ENCODE measurements at places on chromosomes 7 and 10.
A peak's percentile ranks its signal among the peaks of the same experiment; 100 is the strongest.

DNA sequence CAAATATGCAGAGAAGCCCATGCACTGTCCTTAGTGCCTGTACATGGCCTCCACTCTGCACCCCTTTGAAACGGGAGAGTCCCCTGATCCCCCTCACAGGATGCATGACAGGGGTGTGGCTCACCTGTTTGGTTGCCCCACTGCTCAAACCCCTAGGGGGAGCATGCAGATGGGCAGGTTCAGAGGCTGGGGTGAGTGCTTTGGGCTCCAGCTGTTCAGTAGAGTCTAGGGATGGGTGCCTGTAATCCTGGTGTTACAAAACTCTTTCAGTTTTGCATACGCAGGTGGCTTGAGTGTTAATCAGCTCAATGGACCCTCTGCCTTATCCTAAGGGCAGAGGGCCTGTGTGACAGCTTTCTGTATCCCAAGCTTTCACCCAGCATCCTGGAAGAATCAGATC lies 7.8 kb upstream of the SFTPA1 start:
- DNase-seq = no peak

- DNase-seq = no peak
These were observed 9.5 kb upstream of the INTS1 start for GRCh38 chr7:1513657-1514095.

DNA sequence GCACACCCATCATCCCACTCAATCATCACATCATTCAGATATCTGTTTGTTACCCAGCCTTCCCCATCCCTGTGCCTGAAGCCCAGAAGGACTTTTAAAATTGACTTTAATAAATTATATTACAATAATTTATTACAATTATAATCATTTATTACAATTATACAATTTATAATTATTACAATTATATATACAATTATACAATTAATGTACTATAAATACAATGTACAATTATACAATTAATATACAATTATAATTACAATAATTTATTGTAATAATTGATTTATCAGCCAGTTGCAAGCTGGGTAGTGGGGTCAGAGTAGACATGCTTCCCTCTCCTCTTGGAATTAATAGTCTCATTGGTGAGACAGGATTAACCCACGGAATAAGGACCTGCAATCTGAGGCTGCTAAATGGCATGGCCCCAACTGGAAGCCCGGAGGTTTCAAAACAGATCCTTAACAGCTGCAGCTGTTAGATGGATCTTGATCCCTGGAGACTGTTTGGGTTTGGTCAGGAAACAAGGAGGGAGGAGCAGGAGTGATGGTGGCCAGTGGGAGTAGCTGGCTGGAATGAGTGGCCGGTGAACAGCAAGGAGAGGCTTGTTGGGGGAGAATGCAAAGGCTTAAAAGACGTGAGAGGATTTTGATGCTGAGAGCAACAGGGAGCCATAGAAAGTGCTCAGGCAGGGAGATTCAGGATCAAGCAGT lies 402.8 kb upstream of the PODXL start:
- no peak for DNase-seq

GRCh38 chr10:48444861-48445841 lies 138.7 kb downstream of the MAPK8 start:
- DNase-seq = no peak

- no peak for DNase-seq
These were observed 39.1 kb downstream of the VWC2 start for GRCh38 chr7:49812534-49812933.

GRCh38 chr7:44706788-44707557 lies 41.7 kb upstream of the ZMIZ2 start:
- no peak for DNase-seq

- no peak for DNase-seq
These were observed at the start of gene GPR26 for GRCh38 chr10:123666318-123667236. Gene GPR26 (plus strand): TSS chr10:123666355. CDS start chr10:123666408, 53 bp downstream.

- no peak for DNase-seq
These were observed 29.5 kb upstream of the LEP start for GRCh38 chr7:128211626-128212025.

DNA sequence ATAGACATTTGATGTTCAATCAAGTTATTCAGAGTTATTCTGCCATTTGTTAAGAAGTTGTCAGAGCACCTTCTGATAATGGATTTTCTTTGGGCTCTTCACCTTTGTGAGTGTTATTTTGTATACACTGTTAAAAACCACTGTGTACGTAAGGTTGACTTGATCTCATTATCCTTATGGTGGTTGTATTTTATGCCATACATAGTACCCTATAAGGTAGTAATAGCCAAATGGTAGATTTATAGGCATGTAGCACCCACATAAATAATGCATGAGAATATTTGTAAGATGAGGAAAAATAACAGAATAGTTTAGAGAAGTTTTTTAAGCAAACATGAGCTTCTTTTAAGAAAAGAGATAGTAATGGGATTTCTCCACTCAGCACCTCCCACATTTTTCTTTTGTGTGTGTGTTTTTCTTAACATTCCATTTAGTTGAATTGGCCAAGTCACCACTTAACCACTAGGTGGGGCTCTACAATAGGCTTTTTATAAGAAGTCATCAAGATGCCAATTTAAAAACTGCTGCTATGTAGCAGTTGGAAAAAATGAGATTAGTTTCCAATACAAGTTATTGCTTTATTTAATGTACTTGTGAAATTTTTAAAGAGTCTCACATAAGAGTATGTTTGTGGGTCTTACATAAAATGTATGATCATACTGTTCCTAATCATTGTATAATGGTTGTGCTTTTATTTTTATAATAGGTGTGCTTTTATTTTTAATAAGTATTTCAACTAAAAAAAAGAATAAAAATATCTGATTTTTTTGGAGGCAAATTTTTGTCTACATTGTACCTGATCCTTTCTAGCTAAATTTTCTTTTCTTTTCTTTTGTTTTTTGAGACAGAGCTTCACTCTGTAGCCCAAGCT lies 41.1 kb upstream of the STMP1 start:
- peak; percentile 79 for DNase-seq

DNA sequence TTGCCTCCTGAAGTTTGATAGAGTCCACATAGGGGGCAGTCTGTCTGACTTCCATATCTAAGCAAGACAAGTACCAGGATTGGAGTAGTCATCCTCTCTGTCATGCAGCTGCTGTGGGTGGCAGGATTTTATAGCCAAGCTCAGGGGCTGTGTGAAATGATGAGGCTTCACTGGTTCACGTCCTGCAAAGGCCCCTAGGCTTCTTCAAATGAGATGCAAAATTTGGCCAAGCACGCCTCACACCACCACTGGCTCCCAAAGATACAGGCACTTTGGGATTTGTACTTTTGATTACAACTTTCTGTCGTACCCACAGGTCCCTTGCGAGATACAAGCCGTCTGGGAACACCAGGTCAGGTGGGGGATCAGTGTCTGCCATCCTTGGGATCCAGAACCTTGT lies 67.1 kb downstream of the WDFY4 start:
- no peak for DNase-seq

GRCh38 chr10:54843085-54843646 lies 42.1 kb upstream of the PCDH15 start:
- no peak for DNase-seq

GRCh38 chr7:151207804-151208203 lies 2.5 kb downstream of the H2BK1 start:
- DNase-seq = no peak

GRCh38 chr10:129335942-129336341 lies 131.1 kb upstream of the MGMT start:
- DNase-seq = no peak

DNA sequence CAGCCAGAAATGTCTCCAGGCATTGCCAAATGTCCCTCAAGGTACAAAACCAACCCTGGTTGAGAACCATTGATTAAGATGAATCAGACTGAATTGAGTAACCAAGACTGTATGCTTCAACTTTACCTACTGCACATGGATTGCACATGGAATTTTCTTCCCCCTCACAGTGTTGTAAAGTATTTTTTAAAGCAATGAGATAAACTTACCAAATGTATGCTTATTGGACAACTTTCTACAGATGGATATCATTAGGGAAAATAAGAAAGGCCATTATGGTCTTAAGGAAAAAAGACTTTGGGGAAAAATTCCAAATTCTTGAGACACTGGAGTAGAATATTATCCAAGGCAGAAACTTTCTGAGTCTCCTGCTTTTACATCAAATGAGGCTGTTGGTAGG lies 20.9 kb upstream of the MTPN start:
- no peak for DNase-seq

- DNase-seq = no peak
These were observed 41.2 kb downstream of the AOAH start for GRCh38 chr7:36683111-36683510.

DNA sequence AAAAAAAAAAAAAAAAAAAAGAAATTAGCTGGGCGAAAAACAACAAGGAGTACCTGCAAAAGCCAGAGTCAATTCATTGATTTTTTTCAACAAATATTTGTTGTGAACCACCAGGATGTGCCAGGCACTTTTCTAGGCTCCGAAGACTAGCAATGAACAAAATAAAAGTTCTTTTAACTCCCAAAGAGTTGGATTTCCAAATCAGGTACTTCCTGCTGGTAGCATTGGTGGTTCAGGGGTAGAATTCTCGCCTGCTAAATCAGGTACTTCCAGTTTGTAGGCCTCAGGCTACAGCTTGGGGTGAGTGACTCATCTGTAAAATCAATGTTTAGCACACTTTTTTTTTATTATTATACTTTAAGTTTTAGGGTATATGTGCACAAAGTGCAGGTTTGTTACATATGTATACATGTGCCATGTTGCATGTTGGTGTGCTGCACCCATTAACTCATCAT lies 10.9 kb downstream of the PPA1 start:
- no peak for DNase-seq

DNA sequence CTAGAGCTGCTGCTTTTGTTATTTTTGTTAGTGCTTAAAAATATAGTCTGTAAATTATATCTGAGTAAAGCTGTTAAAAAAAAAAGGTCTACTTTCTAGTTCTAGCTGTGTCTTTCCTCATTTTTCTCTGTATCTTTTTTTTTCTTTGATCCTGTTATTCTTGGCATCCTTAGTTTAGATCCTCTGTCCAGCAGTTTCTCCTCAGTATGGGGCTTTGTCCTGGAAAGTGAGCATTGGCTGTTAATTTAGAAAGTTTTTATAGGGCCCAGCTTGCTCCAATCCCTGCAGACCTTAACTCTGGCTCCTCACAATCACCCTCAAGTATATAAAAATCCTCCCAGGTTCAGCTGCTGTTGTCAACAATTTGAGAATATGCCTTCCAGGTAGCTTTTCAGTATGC lies 23.5 kb downstream of the DDX50 start:
- no peak for DNase-seq

GRCh38 chr10:47318706-47319105 lies 3.5 kb upstream of the GDF2 start:
- DNase-seq = no peak

DNA sequence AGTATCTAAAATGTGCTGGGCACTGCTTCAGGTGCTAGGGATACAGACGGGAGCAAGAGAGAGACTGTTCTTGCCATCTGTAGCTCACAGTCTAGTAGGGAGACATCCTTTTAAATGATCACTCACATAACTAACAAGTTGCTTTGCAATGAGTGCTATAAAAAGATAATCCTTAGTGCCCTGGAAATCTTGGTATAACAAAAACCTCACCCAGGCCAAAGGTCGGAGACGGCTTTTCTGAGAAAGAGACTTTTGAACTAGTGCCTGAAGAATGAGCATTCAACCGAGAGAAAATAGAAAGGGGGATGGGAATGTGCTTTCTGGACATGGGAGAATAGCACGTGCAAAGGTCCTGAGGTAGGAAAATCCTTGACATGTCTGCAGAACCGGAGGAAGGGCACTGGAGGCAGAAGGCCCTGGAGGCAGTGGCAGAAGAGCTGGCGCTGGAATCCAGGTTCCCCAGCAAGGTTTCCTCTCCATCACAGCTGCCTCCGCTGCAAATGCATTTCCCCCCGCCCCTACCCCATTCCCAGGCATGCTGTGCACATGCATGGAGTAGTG lies 89.4 kb downstream of the COL13A1 start:
- DNase-seq = no peak

GRCh38 chr7:2687881-2688318 lies at the start of gene AMZ1:
Gene AMZ1 (plus strand): TSS chr7:2688202. CDS start chr7:2700452, 12,250 bp downstream.
- no peak for DNase-seq

GRCh38 chr10:22252801-22253579 lies 35.2 kb upstream of the EBLN1 start:
- DNase-seq = no peak

DNA sequence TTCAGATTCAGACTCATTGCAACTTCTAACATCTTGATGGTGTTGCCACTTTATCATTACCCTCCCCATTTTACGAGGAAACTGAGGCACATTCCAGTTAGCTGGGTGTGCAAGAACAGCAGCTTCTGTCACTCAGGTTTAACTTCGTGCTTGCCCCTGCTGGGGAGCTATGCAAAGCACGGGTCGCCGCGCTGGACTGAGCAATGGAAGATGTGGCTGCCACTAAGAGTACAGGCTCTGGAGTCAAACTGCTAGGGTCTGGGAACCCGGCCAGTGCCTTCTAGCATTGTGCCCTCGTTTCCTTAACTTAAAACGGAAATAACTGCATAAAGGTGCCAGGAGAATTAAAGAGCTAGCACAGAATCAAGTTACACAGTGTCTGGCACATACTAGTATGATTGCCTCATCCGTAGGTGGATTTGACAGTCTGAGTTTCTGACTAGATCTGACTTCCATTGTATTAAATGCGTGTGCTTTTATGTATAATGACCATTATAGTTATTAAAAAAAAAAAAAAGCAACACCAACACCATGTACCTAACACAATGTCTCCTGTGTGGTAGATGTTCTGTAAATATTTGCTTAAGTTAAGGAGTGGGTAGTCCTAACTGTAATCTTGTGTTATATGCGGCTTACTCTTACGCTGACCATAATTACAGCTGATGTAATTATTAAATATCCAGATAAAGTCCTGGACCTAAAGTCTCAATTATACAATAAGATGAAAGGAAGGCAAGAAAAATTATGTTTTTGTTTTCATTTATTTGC lies 842 bp downstream of the ZNF22 start:
- DNase-seq = no peak

DNA sequence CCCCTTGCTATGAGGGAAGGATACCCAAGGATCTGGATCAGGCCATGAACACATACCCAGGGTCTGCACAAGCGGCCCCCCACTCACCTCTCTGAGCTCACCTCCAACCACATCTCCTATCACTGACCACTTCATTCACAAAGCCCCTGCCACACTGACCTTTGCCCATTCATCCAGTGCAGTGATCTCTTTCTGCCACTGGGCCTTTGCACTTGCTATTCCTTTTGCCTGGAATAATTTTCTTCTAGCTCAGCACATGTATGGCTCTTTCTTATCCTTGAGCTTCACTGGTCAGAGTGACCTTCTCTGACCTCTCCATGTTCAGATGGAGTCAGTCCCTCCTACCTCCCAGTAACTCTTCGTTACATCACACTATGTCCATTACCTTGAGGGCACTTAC lies 48.3 kb downstream of the ADRA2A start:
- DNase-seq = no peak

- no peak for DNase-seq
These were observed 50.4 kb downstream of the CCNY start for GRCh38 chr10:35386594-35387174.

GRCh38 chr10:7667262-7668141 lies 736 bp upstream of the ITIH5 start:
- no peak for DNase-seq

- no peak for DNase-seq
These were observed 12.6 kb upstream of the PRPS1L1 start for GRCh38 chr7:18040196-18040595.
